H7 (cell line): ENCODE measurements at places on chromosomes 2 and 18.
A peak's percentile ranks its signal among the peaks of the same experiment; 100 is the strongest.

GRCh38 chr2:2101924-2102323, 229.2 kb downstream of the MYT1L start:
- DNase-seq: peak; percentile 67

GRCh38 chr18:6891788-6892187, 162.3 kb downstream of the ARHGAP28 start:
- DNase-seq: no peak

DNA sequence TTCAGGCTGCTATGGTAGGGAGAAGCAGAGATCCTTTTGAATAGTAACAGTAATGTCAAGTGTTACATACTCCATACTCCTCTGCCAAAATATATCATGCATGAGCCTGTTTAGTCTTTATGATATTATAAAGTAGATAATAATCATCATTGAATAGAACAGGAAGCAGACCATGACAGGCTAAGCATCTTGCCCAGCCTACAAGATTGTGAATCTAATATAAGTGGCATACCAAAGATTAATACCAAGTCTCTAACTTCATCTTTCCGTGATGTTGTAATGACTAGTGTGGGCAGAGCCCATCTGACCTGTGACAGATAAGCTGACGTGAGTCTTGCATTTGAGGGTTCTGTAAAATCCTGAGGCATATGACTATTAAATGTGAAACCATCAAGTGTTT, 13.1 kb downstream of the NDUFB3 start:
- DNase-seq: no peak

GRCh38 chr2:235025800-235026536, 74.2 kb downstream of the SH3BP4 start:
- no peak for DNase-seq

- peak; percentile 2 for DNase-seq
Observed at GRCh38 chr2:155266583-155266982, 568.1 kb downstream of the KCNJ3 start.

DNA sequence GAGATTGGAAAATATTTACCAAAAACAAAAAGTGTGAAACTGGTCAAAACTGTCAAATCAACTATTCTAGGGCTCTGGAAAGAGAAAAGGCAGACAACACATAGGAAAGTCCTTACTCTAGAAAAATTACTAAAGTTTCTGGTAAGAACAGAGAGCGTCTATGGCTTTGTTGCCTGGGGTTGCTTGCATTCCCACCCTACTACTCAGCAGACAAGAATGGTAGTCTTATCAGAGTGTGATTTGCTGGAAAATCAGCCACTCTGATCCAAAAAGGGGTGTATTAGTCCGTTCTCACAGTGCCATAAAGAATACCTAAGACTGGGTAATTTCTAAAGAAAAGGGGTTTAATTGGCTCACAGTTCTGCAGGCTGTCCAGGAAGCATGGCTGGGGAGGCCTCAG, 50.3 kb upstream of the CDH20 start:
- DNase-seq: no peak

- DNase-seq: no peak
Observed at GRCh38 chr2:165725421-165725820, 68.6 kb downstream of the GALNT3 start.

- DNase-seq: no peak
Observed at GRCh38 chr18:73653827-73654226, 493.8 kb downstream of the FBXO15 start.

GRCh38 chr2:127143841-127144782, 37.2 kb upstream of the BIN1 start:
- DNase-seq: peak; percentile 54

DNA sequence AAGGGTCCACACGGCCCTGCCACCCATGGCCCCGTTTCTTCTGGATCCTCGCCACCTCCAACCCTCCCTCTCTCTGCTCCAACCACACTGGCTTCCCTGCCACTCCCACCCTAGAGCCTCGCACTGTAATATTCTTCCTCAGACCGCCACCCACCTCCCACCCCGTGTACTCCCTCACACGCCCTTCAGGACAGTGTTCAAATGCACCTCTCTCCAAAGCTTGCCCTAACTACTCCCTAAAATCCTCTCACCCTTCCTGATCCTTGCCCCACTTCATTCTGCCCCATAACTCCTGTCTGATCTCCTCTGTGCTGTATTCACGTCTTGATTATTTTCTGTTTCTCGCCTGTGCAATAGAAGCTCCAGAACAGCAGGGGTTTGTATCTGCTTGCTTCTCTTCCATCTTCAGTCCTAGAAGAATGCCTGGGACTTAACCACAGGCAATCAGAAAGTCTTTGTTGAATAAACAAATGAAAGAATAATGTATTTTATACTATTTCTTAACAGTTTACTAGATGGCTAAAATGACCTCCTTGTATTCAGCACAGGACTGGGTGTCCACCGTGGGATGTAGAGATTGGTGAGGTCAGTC, 25.5 kb downstream of the EPB41L3 start:
- no peak for DNase-seq

- DNase-seq: no peak
Observed at GRCh38 chr2:235951982-235952381, 216.2 kb downstream of the GBX2 start.

DNA sequence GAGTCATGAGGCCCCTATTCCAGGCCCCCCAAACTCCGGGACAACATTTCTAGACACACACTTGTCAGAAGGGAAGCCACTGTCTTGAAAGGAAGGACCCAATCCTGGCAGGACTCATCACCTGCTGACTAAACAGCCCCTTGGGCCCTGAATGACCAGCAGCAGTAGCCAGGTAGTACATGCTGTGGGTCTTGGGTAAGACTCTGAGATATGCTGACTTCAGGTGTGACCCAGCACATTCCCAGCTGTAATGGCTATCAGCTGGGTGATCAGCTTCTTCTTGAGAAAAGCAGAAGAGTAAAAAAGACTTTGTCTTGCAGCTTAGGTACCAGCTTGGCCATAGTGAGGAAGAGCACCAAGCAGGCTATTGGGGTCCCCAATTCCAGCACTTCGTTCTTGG, 35.6 kb downstream of the CLHC1 start:
- no peak for DNase-seq

GRCh38 chr18:6728331-6728730, 1.2 kb upstream of the ARHGAP28 start:
- DNase-seq: no peak

- no peak for DNase-seq
Observed at GRCh38 chr2:102258025-102258385, 53.4 kb upstream of the IL1RL1 start.

DNA sequence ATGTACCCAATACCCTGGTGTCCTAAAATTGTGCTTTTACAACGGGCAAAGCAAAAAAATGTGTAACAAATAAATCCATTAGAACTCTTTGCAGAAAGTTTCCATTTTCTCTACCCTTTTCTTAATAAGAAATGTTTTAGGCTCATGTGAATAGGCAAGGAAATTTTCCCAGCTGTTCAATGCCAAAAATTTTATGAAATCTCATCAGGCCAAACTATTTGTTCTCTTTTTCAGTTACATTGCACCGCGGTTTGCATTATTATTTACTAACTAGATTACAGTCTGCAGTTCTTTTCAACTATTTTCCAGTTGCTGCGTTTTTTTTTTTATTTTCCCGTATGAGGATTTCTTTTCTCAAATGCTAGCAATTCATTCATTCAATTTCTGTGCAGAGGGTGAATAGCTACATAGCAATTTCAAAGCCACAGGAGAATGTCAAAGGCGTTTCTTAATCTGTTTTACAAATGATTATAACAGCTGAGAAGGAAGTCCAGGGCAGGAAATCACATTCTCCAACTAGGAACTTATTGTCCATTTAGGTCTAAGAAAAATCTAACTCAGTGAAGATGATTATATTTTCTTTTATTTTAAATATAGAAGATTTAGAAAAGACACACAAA, 367.5 kb upstream of the MMADHC start:
- DNase-seq: no peak

- no peak for DNase-seq
Observed at GRCh38 chr2:1168846-1169245, 218.2 kb downstream of the SNTG2 start.

DNA sequence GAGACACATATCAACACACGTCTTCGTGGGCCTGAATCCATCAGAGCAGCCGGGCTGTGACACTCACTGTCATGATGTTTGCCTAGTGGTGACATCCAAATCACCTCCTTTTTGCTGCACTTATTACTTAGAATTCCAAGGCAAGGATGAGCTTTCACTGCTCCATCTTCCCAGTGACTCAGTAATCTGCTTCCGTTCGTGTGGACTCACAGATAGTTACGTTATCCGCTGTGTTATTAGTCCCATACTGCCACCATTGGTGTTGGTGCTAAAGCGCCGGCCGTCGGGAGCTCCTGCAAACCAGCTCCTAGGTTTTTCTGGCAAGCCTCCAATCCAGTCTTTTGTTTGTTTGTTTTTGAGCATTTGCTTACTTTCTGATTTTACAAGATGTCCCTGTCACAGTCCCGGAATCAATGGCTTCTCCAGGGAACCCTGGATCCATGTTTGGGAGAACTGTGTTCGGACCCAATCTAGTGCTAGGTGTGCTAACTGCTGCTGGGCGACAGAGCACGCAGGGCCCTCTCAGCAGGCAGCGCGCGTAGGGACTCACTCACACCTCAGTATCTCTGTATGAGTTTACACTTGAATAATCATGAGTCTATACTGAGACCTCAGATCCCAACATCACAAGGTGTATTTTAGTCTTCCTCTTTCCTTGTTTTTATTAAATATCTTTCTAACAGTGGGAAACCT, 42.6 kb downstream of the HDAC4 start:
- DNase-seq: peak; percentile 50

- no peak for DNase-seq
Observed at GRCh38 chr2:163897799-163898198, 162.0 kb upstream of the FIGN start.

DNA sequence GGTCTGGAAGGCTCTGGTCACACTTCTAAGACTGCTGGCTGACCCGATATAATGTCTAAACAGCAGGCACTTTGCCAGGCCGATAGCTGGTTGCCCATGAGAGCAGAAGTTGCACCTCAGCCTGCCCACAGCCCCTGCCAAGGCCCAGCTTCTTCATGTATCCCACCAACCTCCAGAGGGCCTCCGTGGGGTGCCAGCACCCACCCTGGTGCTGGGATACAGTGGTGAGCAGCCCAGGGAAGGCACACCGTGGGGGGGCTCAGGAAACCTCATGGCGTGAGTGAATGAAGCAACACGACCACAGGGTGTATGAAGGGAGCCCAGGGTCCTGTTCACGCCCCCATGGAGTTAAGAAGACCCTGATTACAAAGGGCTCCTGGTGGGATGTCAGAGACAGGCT, 16.2 kb upstream of the GLI2 start:
- DNase-seq: peak; percentile 21

GRCh38 chr2:38991899-38992298, 102.2 kb downstream of the ARHGEF33 start:
- no peak for DNase-seq

DNA sequence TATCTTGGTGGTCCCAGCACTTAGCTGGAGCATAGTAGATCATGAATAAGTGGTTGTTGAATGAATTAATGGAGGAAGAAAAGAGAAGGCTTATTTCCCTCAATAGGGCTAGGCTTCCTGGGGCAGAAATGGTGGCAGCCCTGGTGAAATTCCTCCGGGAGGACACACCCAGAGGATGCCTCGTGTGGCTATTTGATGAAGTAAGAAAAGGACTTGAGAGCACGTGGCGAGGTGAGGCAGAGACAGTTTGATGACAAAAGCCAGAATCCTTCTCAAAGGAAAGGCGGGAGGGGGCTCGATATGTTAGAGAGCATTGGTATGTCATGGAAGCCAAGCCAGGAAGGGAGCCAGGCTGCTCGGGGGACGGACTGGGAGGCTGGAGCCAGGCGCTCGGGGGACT, 14.7 kb downstream of the FAM228A start:
- no peak for DNase-seq

- DNase-seq: peak; percentile 80
Observed at GRCh38 chr2:383178-383577, 95.3 kb upstream of the ALKAL2 start.

DNA sequence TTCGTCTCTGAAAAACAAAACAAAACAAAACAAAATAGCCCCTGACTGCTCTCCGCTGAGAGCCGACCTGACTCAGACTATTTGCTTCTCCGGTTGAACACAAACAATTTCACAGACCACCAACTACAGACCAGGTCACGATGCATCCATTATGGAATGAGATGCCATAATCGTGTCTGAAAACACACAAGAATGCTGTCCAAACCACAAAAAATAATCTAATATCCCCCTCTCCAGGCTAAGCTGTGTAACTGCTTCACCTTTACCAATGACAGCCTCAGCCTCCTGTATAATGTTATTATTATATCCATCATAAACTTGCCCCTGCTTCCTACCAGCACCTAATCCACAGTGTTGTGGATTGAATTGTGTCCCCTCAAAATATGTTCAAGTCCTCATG, 114.7 kb downstream of the DNAH6 start:
- peak; percentile 6 for DNase-seq

- DNase-seq: no peak
Observed at GRCh38 chr2:25145803-25146202, 22.6 kb downstream of the POMC start.

DNA sequence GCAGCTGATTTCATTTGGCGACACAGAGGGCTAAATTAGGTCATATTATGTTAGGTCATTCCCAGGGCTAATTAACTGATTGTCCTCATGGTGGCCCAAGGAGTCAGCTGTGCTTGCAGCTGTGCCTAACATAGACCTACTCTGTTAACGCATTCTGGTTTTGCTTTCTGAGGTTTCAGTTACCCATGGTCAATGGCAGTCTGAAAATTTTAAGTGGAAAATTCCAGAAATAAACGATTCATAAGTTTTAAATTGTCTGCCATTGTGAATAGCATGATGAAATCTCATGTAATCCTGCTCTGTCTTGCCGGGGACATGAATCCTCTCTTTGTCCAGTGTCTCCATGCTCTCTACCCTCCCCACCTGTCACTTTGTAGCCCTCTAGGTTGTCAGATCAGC, 168.7 kb downstream of the KCNS3 start:
- DNase-seq: no peak

- peak; percentile 75 for DNase-seq
Observed at GRCh38 chr2:73292316-73292905, 937 bp downstream of the EGR4 start.

DNA sequence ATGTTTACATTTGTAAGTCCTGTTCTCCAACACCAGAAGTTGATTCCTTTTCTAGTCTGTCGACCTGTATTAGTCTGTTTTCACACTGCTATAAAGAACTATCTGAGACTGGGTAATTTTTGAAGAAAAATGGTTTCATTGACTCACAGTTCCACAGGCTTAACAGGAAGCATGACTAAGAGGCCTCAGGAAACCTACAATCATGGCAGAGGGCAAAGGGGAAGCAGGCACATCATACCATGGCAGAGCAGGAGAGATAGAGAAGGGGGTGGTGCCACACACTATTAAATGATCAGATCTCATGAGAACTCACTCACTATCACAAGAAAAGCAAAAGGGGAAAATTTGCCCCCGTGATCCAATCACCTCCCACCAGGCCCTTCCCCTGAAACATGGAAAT, 112.8 kb upstream of the MAP3K20 start:
- DNase-seq: no peak

DNA sequence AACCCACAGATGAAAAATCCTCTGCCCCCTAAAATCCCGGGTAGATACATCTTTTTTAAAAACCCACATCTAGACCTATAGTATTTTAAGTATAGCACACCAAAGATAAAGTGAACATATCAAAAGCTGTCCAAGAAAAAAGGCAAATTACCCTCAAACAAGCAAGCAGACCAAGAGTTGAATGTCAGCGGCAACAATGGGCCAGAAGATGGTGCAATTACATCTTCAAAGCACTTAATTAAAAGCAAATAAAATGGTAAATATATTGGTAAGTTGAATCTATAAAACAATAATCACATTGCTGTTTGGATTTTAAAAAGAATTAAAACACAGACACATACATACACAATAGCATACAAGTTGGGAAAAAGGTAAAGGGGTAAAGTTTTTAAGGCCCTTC, 98.5 kb downstream of the MYOM1 start:
- DNase-seq: no peak
